Globus pallidus (tissue), 1 donor: ENCODE measurements at places on chromosomes 1 and 21.

DNA sequence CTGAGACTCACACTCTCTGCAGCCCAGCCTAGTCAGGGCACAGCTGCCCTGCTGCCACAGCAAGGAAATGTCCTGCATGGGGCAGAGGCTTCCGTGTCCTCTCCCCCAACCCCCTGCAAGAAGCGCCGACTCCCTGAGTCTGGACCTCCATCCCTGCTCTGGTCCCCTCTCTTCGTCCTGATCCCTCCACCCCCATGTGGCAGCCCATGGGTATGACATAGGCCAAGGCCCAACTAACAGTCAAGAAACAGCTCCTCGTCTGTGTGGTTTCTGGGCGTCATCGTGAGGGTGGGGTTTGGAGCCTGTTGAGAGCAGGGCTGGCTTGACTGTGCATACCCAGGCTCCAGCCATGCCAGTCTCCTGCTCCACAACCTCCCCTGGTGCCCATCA is 19.5 kb downstream of the FAAH start:
- no peak for DNase-seq

GRCh38 chr1:178048426-178048825 is 45.5 kb upstream of the RASAL2 start:
- no peak for DNase-seq

DNA sequence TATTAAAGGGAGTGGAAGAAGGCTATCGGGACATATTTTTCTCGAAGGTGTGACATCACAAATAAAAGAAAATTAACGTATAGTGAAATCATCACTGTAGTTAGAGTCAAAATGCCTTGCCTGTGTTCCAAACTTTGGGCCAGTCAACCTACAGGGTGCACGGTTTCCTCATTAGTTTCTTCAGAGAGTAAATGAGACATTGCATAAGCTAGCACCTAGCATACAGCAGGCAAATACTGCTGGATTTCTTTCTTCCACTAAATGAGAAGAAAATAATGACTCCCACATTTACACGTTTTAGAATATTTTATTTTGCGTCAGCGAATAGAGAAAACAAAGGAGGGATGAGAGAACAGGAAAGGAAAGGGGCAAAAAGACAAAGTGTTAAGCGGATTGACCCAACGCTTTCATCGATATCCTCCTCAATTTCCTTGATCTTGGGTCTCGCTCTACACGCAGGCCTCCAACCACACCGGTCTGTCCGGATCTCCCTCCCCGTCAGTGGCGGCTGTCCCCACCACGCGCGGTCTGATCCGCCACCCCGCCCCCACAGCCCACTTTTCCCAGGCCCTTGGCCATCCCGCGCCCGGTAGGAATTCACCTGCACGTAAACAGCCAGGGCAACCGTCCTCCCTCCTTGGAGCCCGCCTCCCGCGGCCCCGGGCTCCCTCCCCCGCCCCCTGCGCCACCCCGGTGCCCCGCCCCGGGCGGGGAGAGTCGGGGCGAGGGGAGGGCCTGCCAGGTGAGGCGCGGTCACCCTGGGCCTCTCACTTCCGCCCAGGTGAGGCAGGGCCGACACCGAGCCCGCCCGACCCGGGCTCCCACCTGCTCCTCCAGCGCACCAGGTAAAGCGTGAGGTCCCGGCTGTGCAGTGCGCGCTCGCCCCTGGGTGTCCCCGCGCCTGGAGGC is at the start of gene PATJ:
TSS of gene PATJ (plus strand) at position 770 of the 909 bp plus-strand sequence. CDS start 20,413 bp downstream, outside the sequence.
- peak; percentile 24 for DNase-seq

DNA sequence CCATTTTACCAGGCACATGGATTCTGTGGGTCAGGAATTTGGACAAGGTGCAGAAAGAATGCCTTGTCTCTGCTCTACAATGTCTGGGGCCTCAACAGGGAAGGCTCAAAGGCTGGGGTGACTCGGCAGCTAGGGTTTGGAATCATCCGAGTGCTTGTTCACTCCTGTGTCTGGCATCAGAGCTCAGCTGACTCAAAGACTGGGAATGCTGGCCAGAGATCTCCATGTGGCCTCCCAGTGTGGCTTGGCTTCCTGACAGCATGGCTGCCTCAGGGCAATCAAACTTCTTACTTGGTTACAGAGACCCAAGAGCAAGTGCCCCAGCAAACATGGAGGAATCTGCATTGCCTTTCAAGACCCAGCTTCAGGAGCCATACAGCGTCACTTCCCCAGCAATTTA is 110.5 kb downstream of the TOMM20 start:
- no peak for DNase-seq

GRCh38 chr1:43445606-43446387 is 7.9 kb downstream of the HYI start:
- no peak for DNase-seq

DNA sequence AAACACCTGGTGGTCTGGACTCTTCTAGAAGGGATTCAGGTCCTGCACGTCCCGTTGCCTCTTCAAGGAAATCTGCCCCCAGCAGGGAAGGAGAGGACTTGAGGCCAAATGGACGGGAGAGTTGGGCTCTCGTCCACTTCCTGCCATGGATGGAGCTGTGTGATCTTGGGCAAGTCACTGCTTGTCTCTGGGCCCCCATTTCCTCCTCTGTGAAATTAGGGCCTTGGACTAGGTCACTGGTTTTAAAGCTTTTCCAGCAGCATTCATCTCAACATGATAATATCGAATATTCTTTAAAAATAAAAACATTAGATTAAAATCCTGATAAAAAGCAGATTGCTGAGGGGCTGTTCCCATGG is 26.9 kb downstream of the LHX4 start:
- no peak for DNase-seq

GRCh38 chr1:43605766-43606165 is 44.2 kb upstream of the KDM4A start:
- no peak for DNase-seq

DNA sequence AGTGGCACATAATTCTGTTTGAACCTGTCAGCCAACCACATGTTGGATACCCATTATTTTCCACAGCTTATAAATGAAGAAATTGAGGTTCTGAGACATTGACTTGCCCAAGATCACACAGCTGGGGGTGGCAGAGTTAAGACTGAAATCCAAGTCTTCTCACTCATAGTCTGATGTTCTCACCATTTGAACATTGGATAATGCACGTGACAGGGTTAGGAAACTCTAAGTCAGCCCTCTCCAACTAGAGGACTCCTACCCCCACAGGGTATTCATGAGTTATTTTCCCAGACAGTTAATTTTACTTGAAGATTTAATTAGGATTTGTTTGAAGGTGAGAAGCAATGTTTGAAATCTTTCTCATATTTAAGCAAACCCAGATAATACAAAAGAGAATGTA is 38.1 kb upstream of the C1orf105 start:
- DNase-seq = no peak

DNA sequence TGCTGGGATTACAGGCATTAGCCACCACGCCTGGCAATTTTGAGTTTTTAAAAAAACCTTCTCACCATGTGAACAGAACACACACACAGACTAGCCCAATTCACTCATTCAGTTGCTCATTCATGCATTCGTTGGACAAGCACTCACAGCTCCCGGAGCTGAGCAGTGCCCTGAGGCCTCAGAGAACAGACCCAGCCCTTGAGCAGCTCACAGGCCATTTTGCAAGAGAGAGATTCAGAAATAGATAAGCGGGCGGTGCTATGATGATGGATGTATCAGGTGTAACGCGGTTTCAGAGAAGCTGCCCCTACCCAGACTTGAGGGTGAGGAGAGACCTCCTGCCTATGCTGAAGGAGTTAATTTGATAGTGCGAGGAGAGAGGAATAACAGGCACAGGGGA is 18.6 kb downstream of the PTAFR start:
- no peak for DNase-seq

DNA sequence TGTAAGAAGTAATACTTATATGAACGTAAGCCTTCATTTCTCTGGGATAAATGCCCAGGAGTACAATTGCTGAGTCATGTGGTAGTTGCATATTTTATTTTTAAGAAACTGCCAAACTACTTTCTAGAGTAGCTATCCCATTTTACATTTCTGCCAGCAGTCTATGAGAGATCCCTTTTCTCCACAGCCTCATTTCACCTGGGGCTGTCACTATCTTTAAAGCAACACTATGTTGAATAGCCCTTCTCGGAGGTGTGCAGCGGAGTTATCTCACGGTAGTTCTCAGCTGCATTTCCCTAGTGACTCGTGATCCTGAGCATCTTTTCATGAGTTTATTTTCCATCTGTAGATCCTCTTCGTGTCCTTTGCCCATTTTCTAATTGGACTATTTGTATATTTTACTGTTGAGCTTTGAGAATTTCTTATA is 93.4 kb downstream of the ADARB1 start:
- no peak for DNase-seq

- no peak for DNase-seq
Observed at GRCh38 chr1:19689856-19690255, 25.2 kb downstream of the HTR6 start.

DNA sequence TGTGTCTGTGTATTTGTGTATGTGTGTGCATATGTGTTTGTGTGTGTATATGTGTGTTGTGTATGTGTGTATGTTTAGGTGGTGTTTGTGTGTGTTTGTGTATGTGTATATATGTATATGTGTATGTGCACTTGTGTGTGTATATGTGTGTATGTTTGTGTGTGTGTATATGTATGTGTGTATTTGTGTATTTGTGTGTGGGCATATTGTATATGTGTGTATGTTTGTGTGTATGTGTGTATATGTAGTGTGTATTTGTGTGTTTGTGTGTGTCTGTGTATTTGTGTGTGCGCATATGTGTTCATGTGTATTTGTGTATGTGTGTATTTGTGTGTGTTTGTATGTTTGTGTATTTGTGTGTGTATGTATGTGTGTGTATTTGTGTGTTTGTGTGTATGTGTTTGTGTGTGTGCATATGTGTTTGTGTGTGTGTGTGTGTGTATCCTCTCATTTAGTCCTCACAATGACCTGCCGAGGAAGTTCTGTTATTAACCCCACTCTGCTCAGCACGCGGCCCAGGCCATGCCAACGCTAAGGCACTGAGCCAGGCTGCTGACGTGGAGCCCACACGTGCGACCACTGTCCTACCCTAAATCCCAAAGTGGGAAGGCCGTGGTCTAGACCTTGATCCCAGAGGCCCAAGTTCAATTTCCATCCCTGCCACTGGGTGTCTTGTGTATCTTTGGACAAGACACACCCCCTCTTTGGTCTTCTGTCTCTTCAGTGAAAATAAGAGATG is 43.2 kb upstream of the TMEM51 start:
- no peak for DNase-seq

GRCh38 chr1:163147019-163147418 is 55.7 kb downstream of the RGS5 start:
- DNase-seq = no peak

- DNase-seq = no peak
Observed at GRCh38 chr1:29931477-29932175, 695.3 kb downstream of the PTPRU start.

GRCh38 chr1:153985941-153986761 is at the start of gene RAB13:
RAB13 (minus strand) TSS chr1:153986339; CDS start chr1:153986236, 103 bp downstream.
- DNase-seq = peak; percentile 72

DNA sequence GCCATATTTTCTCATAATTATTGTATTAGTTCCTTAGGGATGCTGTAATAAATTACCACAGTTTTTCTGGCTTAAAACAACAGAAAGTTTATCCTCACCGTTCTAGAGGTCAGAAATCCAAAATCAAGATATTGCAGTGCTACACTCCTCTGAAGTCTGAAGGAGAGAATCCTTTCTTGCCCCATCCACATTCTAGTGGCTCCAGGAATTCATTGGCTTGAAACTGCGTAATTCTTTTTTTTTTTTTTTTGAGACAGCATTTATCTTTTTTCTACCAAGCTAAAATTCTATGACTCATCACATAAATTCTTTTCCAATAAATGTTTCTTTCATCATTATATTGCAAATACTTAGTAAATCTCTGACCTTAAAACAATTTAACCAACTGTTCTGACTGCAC is 451.0 kb upstream of the RGS18 start:
- DNase-seq = no peak

DNA sequence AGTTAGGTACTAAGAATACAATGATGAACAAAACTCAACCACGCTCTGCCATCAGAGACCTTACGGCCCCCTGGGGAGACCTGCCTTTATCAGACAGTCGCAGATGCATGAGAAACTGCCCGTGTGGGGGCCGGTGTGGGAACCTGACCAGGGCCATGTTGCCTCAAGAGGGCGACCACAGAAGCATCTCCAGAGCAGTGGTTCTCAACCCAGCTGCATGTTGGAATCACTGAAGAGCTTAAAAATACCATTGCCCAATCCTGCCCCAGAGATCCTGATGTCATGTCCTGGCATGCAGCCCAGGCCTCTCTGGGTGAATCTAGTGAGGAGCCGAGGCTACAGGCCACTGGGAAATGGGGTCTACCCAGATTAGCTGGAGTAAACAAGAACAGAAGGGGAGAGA is 108.7 kb downstream of the PRDM2 start:
- no peak for DNase-seq

DNA sequence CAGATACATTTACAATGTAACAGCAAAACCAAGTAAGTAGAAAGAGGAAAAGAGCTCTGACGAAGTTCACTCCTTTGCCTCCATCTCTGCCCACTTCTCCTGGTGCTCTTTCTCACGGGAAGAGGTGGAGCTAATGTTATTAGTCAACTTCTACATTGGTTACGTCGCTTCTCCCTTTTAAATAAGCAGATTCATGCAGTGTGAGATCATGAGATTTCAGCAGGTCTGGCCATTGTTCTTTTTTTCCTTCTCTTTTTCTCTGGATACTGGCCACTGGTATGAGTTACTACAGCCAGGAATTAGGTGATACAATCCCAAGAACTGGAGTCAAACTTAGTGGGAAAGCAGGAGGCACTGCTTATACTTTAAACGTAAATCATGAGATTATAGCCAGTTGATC is 207.1 kb downstream of the AKT3 start:
- DNase-seq = no peak

GRCh38 chr1:115255154-115255553 is 82.9 kb downstream of the NGF start:
- DNase-seq = no peak

GRCh38 chr1:78142736-78143135 is 97.0 kb downstream of the GIPC2 start:
- no peak for DNase-seq

GRCh38 chr1:62784509-62785365 is 805 bp downstream of the ATG4C start:
- peak; percentile 60 for DNase-seq

DNA sequence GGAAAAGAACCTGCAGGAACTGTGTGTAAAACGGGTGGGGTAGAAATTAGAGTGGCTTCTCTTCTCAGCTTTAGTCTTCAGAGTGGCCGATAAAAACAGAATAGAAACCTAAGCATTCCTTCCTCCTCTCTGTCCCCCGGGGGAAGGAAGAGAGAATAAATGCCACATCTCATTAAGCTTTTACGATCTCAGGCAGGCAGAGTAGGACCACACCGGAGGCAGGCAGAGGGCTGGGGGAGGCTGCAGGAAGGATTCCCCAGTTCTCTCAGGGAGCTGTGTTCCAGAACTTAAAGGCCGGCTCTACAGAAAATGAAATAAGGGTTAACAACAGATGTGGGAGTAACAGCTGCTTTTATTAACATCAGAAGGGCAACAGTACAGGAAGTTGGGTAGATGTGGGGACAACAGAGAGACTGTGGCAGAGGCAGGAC is 24.5 kb upstream of the MEF2D start:
- no peak for DNase-seq
